ENCODE measurements at places on chromosomes 6 and 20. TPM values are rescaled to one million over a fixed set of nuclear protein-coding genes. Genes with fewer than 3 reads are reported as not detected.
A peak's percentile ranks its signal among the peaks of the same experiment; 100 is the strongest.

MTFR2 gene
- 0.39 TPM for total RNA-seq

SGK2 gene
- total RNA-seq, result 3.4 TPM

ETV7 gene
- total RNA-seq, result 2.2 TPM

HCRTR2 gene
- not detected for total RNA-seq

EPB41L1 gene
- total RNA-seq, result 38.6 TPM

CGA gene
- total RNA-seq, result not detected

MRS2 gene
- total RNA-seq, result 12.1 TPM

COL20A1 gene
- not detected for total RNA-seq

DNA sequence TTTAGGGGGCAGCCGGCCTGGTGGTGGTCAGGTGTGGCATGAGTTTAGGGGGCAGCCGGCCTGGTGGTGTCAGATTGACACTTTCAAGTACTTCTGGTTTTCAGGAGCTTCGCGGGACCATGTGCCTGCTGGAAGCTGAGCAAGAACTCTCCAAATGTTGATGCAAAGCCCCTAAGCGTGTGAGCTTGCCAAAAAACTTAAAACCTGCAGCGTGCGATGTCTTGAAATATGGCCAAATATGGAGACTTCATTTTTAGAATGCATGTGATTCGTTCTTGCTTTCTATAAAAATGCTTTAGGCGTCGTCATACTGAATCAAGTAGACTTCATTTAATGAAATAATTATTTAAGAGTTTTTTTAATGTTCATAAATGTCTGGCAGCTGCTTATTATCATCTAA is 149.4 kb downstream of the SMOC2 start:
- H3K4me1 ChIP-seq, result no peaks in the 10 kb centered on the region
- no peak overlapping the region for H3K27ac ChIP-seq
- H3K36me3 ChIP-seq, result no peaks in the 10 kb centered on the region
- no peaks in the 10 kb centered on the region for H3K27me3 ChIP-seq
- no peak for DNase-seq
- no peak overlapping the region for H3K4me3 ChIP-seq

- H3K27ac ChIP-seq, result peak overlapping the region; percentile 57
- H3K27me3 ChIP-seq, result no peaks in the 10 kb centered on the region
- no peak for DNase-seq
Measured at GRCh38 chr6:56692523-56693245, 50.0 kb upstream of the DST start.

- H3K36me3 ChIP-seq, result no peaks in the 10 kb centered on the region
- no peak for DNase-seq
- no peaks in the 10 kb centered on the region for H3K27me3 ChIP-seq
Measured at GRCh38 chr20:59448196-59448595, 147.8 kb downstream of the EDN3 start.

GRCh38 chr6:30060606-30061091 is 416 bp upstream of the POLR1H start:
- peaks cover 4% of the 10 kb centered on the region for H3K4me1 ChIP-seq
- DNase-seq, result peak; percentile 64
- peak overlapping the region; percentile 93 for H3K27ac ChIP-seq
- peak overlapping the region; percentile 70 for H3K4me3 ChIP-seq

- DNase-seq, result no peak
- H3K4me3 ChIP-seq, result no peak overlapping the region
- no peaks in the 10 kb centered on the region for H3K27me3 ChIP-seq
- no peaks in the 10 kb centered on the region for H3K36me3 ChIP-seq
Measured at GRCh38 chr6:27111743-27112142, 135.8 kb upstream of the PRSS16 start.

DNA sequence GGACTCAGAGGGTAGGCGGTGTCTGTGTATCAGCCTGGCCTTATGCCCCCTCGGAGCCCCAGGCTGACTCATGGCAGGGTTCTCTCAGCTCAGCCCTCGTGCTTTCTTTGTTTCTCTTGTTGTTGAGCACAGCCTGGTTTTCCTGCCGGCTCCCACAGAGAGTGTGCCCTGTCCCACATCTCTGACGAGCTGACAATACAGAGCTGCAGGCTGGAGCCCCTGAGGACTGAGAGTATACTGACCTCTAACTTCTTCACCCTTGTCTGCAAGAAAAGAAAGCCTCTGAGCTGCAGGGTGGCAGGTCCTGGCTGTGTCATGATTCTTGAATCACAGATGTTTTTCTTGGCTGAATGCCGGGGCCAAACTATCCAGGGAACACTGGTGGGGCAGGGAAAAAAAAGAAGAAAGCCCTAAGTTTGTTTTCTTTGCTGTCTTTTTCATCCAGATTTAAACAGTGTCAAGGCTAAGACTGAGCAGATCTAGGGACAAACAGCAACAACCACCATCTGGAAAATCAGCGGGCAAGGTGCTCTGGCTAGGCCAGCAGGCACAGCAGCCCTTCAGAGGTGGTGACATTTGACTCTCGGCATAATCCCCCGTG is 63.3 kb upstream of the ZNF133 start:
- peaks cover 2% of the 10 kb centered on the region for H3K4me1 ChIP-seq
- no peaks in the 10 kb centered on the region for H3K27me3 ChIP-seq
- no peaks in the 10 kb centered on the region for H3K36me3 ChIP-seq
- no peak for DNase-seq
- no peak overlapping the region for H3K27ac ChIP-seq
- H3K4me3 ChIP-seq, result no peak overlapping the region

GRCh38 chr6:7512320-7512719 is 29.2 kb upstream of the DSP start:
- no peaks in the 10 kb centered on the region for H3K36me3 ChIP-seq
- H3K27me3 ChIP-seq, result no peaks in the 10 kb centered on the region
- no peaks in the 10 kb centered on the region for H3K4me1 ChIP-seq

DNA sequence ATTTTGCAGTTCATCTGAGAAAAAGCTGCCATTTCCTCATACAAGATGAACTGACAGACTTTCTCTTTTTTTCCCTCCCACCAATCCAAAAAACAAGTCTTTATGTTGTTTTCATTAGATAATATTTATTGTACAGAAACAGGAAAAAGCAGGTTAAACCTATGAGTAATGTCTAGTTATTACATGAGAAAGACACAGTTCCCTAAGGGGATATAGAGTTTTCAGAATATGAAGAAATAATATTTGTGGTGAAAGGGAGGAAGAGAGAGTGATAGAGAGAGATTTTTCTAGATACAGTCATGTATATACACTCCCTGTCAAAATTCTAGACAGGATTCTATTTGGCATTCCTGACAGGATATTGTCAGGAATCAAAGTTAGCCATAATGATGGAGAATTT is 392.4 kb downstream of the BMP2 start:
- H3K36me3 ChIP-seq, result no peaks in the 10 kb centered on the region
- H3K27me3 ChIP-seq, result no peaks in the 10 kb centered on the region
- DNase-seq, result no peak
- H3K27ac ChIP-seq, result no peak overlapping the region

- DNase-seq, result no peak
- H3K4me3 ChIP-seq, result no peak overlapping the region
- no peaks in the 10 kb centered on the region for H3K36me3 ChIP-seq
- H3K27me3 ChIP-seq, result no peaks in the 10 kb centered on the region
- no peak overlapping the region for H3K27ac ChIP-seq
Measured at GRCh38 chr6:27053738-27054137, 193.8 kb upstream of the PRSS16 start.

DNA sequence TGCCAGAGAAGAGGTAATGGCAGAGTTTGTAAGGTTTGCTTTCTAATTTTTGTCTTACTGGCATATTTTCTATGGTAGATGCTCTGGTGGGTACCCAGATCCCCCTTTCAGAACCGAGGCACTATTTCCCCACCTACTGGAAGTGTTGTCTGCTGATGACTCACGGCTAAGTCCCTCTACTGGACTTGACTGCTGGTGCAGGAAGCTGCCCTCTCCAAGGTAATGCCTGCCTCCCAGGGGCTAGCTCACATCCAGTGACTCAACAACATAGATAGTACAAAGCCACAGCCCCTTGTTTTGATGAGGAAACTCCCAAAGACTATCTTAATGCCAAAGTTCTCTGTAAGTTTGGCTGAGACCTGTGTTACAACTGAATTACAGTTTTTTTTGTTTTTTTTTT is 285.4 kb upstream of the FLRT3 start:
- no peaks in the 10 kb centered on the region for H3K4me1 ChIP-seq
- H3K36me3 ChIP-seq, result no peaks in the 10 kb centered on the region
- H3K27ac ChIP-seq, result no peak overlapping the region
- no peak overlapping the region for H3K4me3 ChIP-seq

DNA sequence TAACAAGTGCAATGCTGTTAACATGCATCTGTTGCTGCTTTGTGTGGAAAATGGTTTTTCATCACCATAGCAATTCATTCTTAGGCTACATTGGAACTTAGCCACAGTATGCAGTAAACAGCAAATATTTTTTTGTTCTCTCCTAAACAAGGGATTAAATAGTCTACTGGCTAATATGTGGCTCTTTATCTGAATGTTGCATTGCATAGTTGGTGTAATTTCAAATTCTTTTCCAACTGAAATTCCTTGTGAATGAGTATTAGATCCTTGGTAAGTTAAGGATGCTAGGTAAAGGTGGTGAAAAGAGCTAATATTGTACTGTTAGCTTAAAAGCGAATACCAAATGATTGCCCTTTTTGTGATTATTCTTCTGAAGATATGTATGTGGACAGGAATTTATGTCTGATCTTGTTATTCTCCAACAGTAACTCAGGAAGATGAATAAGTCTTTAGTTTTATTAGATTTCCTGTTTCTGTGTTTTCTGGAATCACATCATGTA is 958 bp downstream of the MLIP start:
- H3K27ac ChIP-seq, result no peak overlapping the region
- no peak overlapping the region for H3K4me3 ChIP-seq
- H3K4me1 ChIP-seq, result no peaks in the 10 kb centered on the region
- H3K27me3 ChIP-seq, result peaks cover 2% of the 10 kb centered on the region

- no peak overlapping the region for H3K27ac ChIP-seq
- H3K4me1 ChIP-seq, result no peaks in the 10 kb centered on the region
- H3K4me3 ChIP-seq, result no peak overlapping the region
- peak; percentile 67 for DNase-seq
- no peaks in the 10 kb centered on the region for H3K36me3 ChIP-seq
Measured at GRCh38 chr20:856361-856775, 22.9 kb downstream of the FAM110A start.

- H3K27me3 ChIP-seq, result no peaks in the 10 kb centered on the region
- no peaks in the 10 kb centered on the region for H3K36me3 ChIP-seq
- no peak overlapping the region for H3K4me3 ChIP-seq
- no peak overlapping the region for H3K27ac ChIP-seq
Measured at GRCh38 chr6:7101290-7101689, 6.5 kb upstream of the RREB1 start.

DNA sequence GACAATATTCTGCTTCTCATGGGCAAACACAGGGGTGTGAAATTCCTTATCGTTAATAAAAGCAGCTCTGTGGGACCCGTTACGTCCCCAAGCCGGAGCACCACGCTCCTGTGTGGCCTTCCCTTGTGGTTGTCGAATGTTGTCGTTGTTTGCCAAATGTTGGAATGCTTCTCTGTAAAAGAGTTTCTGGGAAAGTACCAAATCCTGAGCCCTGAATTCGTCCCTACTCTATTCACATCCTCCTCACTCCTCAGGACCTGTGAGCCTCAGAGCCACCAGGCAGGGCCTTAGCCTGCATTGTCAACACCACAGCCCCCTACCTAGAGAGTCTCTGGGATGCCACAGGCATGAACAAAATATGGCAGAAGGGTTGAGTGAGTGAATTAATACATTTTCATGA is 64.0 kb downstream of the THBS2 start:
- no peaks in the 10 kb centered on the region for H3K36me3 ChIP-seq
- DNase-seq, result no peak
- H3K27me3 ChIP-seq, result no peaks in the 10 kb centered on the region
- H3K4me1 ChIP-seq, result no peaks in the 10 kb centered on the region

DNA sequence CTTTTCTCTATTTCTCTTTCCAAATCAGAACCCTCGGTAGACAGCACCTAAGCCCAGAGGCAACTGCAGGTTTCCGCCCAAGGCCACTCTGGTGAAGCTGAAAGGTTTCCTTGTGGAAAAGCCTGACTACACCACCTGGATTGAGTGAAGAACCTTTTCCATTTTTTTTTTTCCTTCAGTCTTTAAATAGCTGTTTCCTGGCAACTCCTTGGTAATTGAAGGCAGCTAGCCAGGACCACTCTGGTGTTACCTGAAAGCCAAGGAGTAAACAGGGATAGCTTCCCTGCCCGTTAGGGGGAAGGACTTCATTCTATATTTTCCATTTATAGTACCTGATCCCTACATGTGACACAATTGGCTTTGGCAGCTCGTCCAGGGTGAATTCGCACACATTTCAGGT is 1238.4 kb downstream of the GRIK2 start:
- DNase-seq, result no peak
- H3K4me1 ChIP-seq, result no peaks in the 10 kb centered on the region
- no peak overlapping the region for H3K4me3 ChIP-seq
- H3K36me3 ChIP-seq, result no peaks in the 10 kb centered on the region
- H3K27ac ChIP-seq, result no peak overlapping the region

DNA sequence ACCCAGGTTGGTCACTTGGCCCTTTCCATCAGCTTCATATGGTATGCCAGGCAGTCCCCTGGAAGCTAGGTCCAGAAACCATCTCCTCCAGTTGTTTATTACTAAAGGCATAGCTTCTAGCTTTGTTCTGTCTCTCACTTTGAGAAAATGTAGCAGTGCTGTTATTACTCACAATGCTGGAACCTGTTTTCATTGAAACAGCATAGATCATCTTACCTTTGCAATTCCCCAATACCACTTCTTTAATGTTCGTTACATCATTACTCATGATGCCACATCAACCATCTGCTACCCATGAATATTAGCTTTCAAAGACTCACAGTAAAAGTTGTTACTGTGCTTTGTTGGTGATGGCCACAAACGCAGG is 88.3 kb downstream of the ADAT2 start:
- DNase-seq, result no peak
- H3K36me3 ChIP-seq, result no peaks in the 10 kb centered on the region
- H3K4me1 ChIP-seq, result peaks cover 4% of the 10 kb centered on the region
- H3K4me3 ChIP-seq, result no peak overlapping the region

DNA sequence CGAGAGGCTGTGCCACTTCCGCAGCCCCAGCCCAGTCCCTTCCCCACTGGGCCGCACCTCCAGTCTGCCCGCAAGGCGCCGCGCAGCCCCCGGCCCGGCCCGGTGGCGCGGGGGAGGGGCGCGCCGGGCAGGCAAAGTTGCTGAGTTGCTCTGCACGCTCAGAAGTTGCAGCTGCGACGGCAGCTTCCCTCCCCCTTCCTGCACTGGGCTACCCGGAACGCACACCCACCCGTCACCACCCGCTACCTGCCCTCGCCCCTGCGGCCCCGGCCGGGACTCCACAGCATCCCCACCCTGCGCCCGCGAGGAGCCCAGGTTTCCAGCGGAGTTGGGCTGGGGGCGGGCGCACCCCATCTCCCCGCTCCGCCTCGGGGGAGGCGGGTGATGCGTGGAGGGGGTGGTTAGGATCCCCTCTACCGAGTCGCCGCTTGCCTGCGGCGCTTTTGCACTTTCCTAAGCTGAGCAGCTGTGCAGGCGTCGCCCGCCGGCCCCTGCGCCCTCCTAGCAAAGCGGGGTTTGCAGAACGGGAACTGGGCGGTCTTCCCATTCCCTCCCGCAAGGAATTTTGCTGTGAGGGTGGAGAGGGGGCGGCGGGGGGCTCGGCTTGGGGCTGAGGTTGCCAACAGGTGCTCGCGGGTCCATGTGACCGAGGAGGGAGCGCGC is 55.9 kb upstream of the RREB1 start:
- H3K27ac ChIP-seq, result no peak overlapping the region
- no peaks in the 10 kb centered on the region for H3K36me3 ChIP-seq
- no peaks in the 10 kb centered on the region for H3K4me1 ChIP-seq
- peak; percentile 82 for DNase-seq
- no peaks in the 10 kb centered on the region for H3K27me3 ChIP-seq
